ENCODE measurements at places on chromosomes 12 and 14.

- no peak for DNase-seq
Measured at GRCh38 chr12:89085421-89085820, 266.9 kb downstream of the DUSP6 start.

DNA sequence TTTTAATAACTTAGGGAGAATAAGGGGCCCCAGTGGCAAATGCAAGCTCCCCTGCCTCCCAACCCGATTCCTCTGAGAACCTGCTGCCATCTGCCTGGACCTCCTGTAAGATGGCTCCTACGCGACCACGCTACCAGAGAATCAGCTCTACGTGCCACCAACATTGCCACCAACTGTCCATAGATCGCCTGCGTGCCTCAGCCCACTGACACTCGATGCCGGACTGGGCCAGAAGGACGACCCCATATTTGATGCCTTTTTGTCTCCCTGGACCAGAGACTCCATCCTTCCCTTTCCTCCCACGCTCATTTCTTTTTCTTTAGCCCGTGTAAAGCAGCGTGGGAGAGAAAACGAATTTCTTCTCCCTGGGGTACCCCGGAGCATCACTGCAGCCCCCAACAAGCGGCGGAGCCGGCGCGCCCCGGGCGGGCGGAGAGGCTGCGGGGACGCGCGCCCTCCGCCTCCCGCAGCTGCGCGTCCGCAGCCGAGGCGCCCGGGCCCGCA is 565 bp upstream of the KLHL42 start:
- DNase-seq, result peak; percentile 37

GRCh38 chr14:36665887-36666415 is 4.3 kb downstream of the PAX9 start:
- no peak for DNase-seq

DNA sequence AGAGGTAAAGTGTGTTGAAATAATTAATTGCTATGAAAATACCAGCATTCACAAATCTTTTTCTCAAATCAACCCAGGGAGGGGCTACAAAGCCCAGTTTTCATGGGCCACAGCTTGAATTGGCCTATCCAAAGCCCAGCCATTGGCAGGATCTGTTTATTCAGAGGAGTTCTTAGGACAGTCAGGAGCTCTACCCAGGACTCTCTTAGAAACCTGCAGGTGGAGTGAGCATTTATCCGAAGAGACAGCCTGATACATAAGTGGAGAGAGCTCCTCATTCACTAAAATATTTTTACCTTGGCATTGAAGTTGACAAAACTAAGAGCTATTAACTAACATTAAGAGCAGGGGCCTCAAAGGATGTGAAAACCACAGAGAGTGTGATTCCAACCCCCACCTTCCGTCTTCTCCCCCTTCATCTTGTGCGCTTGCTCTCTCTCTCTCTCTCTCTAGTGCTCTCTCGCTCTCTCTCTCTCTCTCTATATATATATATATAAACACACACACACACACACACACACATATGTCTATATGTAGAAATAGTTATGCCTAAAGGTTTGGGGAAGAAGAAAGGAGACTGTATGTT is 315.5 kb downstream of the SNAPC1 start:
- no peak for DNase-seq

DNA sequence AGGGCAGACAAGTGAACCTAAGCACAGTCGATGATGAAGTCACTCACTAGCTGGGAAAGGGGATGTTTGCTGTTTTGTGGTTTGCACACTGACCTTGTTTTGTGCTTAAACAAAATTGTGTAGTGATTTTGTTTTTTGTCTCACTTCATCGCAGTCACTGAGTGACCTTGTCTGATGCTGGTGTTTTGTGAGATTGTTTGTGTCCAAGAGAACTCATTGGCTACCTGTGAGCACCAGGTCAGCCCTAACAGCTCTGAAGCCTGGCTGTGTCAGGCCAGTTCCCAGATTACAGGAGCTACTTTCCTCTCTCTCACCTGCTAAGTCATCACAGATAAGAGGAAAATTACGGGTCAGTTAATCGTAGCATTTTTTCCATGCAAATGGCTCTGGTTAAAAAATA is 3.9 kb upstream of the ESYT1 start:
- DNase-seq, result no peak

- DNase-seq, result no peak
Measured at GRCh38 chr14:24694680-24695079, 60.7 kb upstream of the GZMB start.

- no peak for DNase-seq
Measured at GRCh38 chr14:80003138-80003537, 208.2 kb downstream of the DIO2 start.

GRCh38 chr14:102898776-102899515 is 23.5 kb upstream of the AMN start:
- DNase-seq, result no peak

DNA sequence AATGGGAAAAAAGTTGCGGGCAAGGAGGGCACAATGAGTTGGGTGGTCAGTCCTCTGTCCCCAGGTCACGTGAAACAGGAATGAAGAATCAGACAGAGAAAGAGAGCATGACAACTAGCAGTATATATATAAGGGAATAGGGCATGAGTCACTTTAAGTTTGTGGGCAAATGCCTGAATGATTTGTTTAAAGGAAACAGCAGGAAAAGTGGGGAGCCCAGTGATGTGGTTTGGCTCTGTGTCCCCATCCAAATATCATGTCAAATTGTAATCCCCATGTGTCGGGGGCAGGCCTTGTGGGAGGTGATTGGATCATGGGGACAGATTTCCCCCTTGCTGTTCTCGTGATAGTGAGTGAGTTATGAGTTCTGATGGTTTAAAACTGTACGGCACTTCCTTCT is 195.3 kb upstream of the IGF1 start:
- no peak for DNase-seq

DNA sequence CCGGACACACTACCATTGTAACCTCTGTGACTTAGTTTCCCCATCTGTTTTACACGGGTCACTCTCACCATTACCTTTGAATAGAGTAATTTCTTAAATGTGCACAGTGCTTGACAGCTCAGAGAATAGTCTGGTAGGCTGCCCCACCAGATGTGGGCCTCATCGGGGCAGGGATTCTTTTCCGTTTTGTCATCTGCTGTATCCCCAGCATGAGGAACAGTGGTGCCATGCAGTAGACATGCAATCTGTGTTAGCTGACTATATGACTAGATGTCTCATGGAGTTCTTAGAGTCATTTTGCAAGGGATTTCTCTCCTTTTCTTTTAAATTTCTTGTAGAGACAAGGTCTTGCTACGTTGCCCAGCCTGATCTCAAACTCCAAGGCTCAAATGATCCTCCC is 44.9 kb upstream of the PLEKHG3 start:
- no peak for DNase-seq

- DNase-seq, result no peak
Measured at GRCh38 chr14:102565331-102565887, 27.0 kb upstream of the RCOR1 start.

DNA sequence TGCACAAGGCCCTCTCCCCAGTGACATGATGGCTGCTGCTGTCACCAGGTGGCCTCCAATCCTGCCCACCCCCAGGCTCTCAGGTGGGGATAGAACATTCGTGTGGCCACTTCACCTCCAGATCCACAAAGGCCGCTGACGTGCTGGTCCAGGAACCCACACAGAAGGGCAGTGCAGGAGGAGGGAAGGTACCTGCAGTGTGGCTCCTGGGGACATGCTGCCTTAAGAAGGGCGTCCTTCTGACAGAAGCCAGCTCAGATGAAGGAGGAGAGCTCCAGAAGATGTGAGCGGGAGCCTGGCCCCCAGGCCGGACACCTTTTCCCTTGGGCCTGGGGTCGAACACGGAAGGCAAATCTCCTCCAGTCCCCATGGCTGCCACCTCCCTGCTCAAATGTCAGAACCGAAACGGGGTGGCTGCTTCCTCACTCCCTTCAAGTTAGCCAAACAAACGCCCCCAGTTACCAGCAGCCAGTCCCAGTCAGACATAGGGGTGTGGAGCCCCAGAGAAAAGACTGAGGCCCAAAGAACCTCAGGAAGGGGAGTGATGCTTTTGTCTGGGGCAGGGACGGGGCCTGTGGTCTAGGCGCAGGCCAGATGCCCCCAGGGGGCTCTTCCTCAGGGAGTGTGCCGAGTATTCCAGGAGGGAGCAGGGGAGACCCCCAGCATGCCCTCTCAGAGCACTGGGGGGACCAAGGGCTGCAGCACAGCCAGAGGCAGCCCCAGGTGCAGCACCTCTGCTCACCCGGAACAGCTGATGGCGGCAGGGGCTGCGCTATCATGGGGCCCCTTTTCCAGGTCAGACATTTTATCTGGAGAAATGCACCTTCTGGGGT is 155.9 kb downstream of the CALM1 start:
- DNase-seq, result no peak

DNA sequence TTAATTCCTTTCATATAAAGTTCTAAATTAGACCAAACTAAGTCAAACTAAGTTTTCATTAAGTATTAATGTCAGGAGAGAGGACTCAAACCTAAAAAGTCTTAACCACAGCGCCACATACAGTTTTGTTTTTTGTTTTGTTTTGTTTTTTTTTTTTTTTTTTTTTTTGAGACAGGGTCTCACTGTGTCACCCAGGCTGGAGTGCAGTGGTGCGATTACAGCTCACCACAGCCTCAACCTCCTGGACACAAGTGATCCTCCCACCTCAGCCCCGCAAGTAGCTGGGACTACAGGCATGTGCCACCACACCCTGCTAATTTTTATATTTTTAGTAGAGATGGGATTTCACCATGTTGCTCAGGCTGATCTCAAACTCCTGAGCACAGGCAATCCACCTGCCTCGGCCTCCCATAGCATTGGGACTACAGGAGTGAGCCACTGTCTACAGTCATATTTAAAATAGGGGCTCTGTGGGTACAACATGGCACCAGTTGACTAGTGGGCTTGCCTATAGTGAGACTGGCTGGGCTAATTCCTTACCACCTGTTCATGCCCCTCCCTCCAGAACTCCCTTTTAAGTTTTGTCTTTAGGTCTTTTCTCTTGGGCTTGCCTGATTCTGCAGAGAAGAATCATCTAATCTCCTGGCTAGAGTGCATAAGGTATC is 110.2 kb downstream of the PPP2R5E start:
- no peak for DNase-seq
